Astrocyte of the cerebellum (primary cell): ENCODE measurements at places on chromosomes 5 and 9.

DNA sequence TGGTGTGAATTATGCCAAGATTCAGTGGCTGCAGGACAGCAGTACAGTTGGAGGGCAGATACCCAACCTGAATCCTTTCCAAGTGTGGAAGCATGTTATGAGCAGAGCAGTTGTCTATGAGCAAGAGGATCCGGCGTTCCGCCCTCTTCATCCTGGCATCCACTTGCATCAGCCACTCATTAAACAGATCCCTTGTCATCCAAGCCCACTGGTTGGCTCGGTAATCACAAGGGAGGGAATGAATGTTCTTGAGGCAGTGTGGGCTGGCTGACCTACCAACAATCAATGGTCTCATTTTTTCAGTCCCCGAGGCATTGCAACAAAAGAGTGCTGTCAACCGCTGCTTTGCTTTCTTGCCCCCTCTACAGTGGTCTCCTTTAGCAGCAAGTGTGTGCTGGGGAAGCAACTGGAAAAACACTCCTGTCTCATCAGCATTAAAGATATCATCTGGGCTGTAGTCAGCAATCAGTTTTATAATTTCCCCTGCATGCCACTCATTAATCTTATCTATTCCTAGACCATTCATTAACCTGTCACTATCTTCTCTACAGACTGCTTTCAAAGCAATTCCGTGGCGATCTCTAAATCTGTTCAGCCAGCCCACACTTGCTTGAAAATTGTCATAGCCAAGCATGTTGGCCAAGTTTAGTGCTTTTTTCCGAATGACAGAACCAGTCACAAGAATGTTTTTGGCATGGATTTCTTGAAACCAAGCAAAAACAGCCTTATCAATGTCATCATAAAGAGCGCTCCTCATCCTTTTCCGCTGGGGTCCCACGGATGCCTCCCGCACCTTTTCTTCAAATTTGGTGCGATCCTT lies 4.9 kb downstream of the TIGD6 start:
- DNase-seq, result no peak

DNA sequence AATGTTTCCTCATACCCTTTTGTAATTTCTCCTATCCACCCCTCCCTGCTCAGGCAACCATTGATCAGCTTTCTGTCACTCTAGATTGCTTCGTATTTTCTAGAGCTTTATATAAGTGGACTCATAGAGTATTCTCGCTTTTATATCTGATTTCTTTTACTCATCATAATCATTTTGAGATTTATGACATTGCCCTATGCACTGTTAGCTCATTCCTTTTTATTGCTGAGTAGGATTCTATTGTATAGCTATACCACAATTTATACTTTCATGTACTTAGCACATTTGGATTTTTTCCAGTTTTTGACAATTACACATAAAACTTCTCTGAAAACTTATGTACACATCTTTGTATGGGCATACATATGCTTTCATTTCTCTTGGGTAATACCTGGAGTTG lies 68.9 kb downstream of the MEGF10 start:
- DNase-seq, result no peak

- DNase-seq, result peak; percentile 52
These were observed 18.0 kb upstream of the PRR16 start for GRCh38 chr5:120446068-120446492.

- DNase-seq, result no peak
These were observed 138.7 kb downstream of the YTHDC2 start for GRCh38 chr5:113652161-113652560.

DNA sequence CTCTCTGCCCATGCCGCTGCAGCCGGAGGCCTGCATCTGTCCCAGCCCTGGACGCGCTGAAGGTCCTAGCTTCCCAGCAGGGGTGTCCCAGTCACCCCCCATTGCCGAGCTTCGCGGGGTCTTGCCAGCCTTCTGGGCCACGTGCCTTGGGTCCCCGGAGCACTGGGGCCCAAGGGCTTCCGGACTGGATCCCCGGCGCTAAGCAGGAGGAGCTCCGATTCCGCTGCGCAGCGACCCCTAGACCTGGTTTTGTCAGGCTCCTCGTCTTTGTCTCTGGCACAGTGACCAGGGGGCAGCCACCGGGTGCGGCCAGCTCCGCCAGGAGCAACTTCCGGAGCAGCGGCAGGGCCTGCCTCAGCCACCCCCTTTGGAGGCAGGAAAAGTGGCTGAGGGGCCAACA lies 3.3 kb upstream of the IRX1 start:
- no peak for DNase-seq

GRCh38 chr9:137146527-137146918 lies 7.6 kb downstream of the GRIN1 start:
- no peak for DNase-seq
